ENCODE measurements at places on chromosomes 4 and X.
A peak's percentile ranks its signal among the peaks of the same experiment; 100 is the strongest.

DNA sequence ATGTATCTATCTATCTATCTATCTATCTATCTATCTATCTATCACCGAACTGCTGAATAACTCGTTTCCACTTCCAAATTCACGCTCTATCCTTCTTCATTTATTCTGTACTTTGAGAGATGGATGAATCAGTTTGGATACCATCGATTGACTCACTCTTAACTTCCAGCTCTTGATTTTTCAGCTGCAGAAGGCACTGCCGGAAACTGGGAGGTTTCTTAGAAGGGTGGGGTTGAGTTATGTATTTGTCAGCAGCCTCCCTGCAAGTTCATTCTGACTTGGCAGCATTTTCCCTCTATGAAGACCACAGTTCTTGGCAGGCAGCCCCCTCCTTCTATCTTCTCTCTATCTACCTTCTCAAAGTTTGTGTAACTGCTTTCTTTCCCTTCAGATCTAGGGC lies 112.0 kb upstream of the MAGEB18 start:
- DNase-seq = no peak

GRCh38 chr4:114577386-114577785 lies 21.2 kb upstream of the UGT8 start:
- DNase-seq = no peak

GRCh38 chr4:111641813-111642579 lies 503.3 kb upstream of the FAM241A start:
- DNase-seq = peak; percentile 78

DNA sequence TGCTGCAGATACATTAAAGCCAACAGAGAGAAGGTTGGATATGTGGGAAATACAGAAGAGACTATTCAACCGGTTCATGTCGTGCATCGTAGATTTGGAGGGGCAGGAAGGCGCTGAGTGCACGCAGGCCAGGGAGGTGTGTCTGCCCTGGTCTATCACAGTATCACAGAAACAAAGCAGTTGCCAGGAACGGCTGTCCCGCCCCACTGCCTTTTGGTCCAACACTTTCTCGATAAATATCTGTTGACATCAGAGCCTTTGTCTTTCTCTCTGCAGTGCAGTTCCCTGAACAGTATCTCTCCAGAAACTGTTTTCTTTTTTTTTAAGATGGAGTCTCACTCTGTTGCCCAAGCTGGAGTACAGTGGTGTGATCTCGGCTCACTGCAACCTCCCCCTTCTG lies 151.1 kb upstream of the BCOR start:
- DNase-seq = peak; percentile 10

- no peak for DNase-seq
These were observed 248.3 kb upstream of the PCDH7 start for GRCh38 chr4:30471861-30472260.

GRCh38 chr4:53013873-53014775 lies 152.0 kb downstream of the RASL11B start:
- no peak for DNase-seq

DNA sequence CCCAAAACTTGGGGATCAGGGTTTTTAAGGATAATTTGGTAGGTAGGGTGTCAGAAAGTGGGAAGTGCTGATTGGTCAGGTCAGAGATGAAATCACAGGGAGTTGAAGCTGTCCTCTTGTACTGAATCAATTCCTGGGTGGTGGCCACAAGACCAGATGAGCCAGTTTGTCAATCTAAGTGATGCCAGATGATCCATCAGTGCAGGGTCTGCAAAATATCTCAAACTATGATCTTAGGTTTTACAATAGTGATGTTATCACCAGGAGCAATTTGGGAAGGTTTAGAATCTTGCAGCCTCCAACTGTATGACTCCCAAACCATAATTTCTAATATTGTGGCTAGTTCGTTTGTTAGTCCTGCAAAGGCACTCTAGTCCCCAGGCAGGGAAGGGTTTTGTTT lies 43.3 kb downstream of the CAMK2D start:
- DNase-seq = no peak

All from NCI-H526 (cell line).